Keratinocyte (primary cell): ENCODE measurements at places on chromosomes 4 and X. TPM values are rescaled to one million over a fixed set of nuclear protein-coding genes. Genes with fewer than 3 reads are reported as not detected.

The TMPRSS11B gene
- polyA plus RNA-seq = 0.35 to 2.0 TPM (median 0.58 TPM) in 3 replicates

The SMPX gene
- polyA plus RNA-seq = not detected in 3 replicates

The PRKX gene
- 34.7 to 39.9 TPM (median 35.1 TPM) in 3 replicates for polyA plus RNA-seq

The SLC9B1 gene
- 0.07 to 0.26 TPM in 2 of 3 replicates, not detected in the other for polyA plus RNA-seq

The GC gene
- polyA plus RNA-seq = not detected in 3 replicates

The AFF2 gene
- polyA plus RNA-seq = 0.01 to 0.03 TPM (median 0.02 TPM) in 3 replicates

The VEGFD gene
- 0.14 to 0.42 TPM in 2 of 3 replicates, not detected in the other for polyA plus RNA-seq

The FAM156A gene
- 11.2 to 17.2 TPM (median 12.8 TPM) in 3 replicates for polyA plus RNA-seq

The TKTL2 gene
- polyA plus RNA-seq = not detected in 3 replicates

The DMRTC1B gene
- polyA plus RNA-seq = not detected in 3 replicates

The CXCR3 gene
- not detected in 3 replicates for polyA plus RNA-seq

The CFP gene
- 0.03 to 0.04 TPM in 2 of 3 replicates, not detected in the other for polyA plus RNA-seq

The EREG gene
- polyA plus RNA-seq = 19.9 to 38.7 TPM (median 29.2 TPM) in 3 replicates

The GABRA4 gene
- polyA plus RNA-seq = not detected in 3 replicates

The AFP gene
- polyA plus RNA-seq = 1.3 to 2.8 TPM (median 1.8 TPM) in 3 replicates

The XAGE1B gene
- not detected in 3 replicates for polyA plus RNA-seq

The TEC gene
- polyA plus RNA-seq = 0.20 to 0.39 TPM (median 0.26 TPM) in 3 replicates

The STAP1 gene
- polyA plus RNA-seq = not detected in 3 replicates

The SSX1 gene
- not detected in 3 replicates for polyA plus RNA-seq

The PRR32 gene
- not detected in 3 replicates for polyA plus RNA-seq

The HTR2C gene
- not detected in 3 replicates for polyA plus RNA-seq

The CSAG1 gene
- not detected in 3 replicates for polyA plus RNA-seq

The PCDH11X gene
- 0.01 TPM in 1 of 3 replicates, not detected in the others for polyA plus RNA-seq

The DTHD1 gene
- not detected in 3 replicates for polyA plus RNA-seq

The PCSK1N gene
- polyA plus RNA-seq = 0.54 to 1.6 TPM (median 1.4 TPM) in 3 replicates

The WAS gene
- polyA plus RNA-seq = 0.05 to 0.09 TPM (median 0.07 TPM) in 3 replicates

The FAM184B gene
- 0.01 TPM in 3 replicates for polyA plus RNA-seq

The XK gene
- 0.09 to 0.17 TPM (median 0.16 TPM) in 3 replicates for polyA plus RNA-seq

The MAGEA2 gene
- not detected in 3 replicates for polyA plus RNA-seq

The AFM gene
- 0.02 to 0.03 TPM in 2 of 3 replicates, not detected in the other for polyA plus RNA-seq

The MAMLD1 gene
- 0.42 to 1.2 TPM (median 0.98 TPM) in 3 replicates for polyA plus RNA-seq

The SSX5 gene
- polyA plus RNA-seq = not detected in 3 replicates

The FGF13 gene
- 0.10 TPM in 1 of 3 replicates, not detected in the others for polyA plus RNA-seq

The GPRIN3 gene
- polyA plus RNA-seq = not detected in 3 replicates

The CFAP99 gene
- polyA plus RNA-seq = not detected in 3 replicates

The TBX22 gene
- not detected in 3 replicates for polyA plus RNA-seq

The CYSLTR1 gene
- polyA plus RNA-seq = 0.03 TPM in 1 of 3 replicates, not detected in the others

The SULT1E1 gene
- polyA plus RNA-seq = 1.2 to 4.6 TPM (median 4.5 TPM) in 3 replicates

The BTC gene
- polyA plus RNA-seq = 0.40 to 0.62 TPM (median 0.58 TPM) in 3 replicates

The LNX1 gene
- polyA plus RNA-seq = 0.17 to 0.32 TPM (median 0.22 TPM) in 3 replicates

The ASB12 gene
- 0.09 TPM in 1 of 3 replicates, not detected in the others for polyA plus RNA-seq

The RNF175 gene
- polyA plus RNA-seq = 0.04 to 0.08 TPM in 2 of 3 replicates, not detected in the other

The TEX13B gene
- polyA plus RNA-seq = not detected in 3 replicates

The CPE gene
- 1.4 to 3.8 TPM (median 1.9 TPM) in 3 replicates for polyA plus RNA-seq

The IL21 gene
- polyA plus RNA-seq = not detected in 3 replicates

The SCOC gene
- polyA plus RNA-seq = 47.2 to 92.1 TPM (median 49.9 TPM) in 3 replicates

The ALAS2 gene
- polyA plus RNA-seq = not detected in 3 replicates

The RAB28 gene
- 11.2 to 19.7 TPM (median 11.6 TPM) in 3 replicates for polyA plus RNA-seq

The SMARCA5 gene
- polyA plus RNA-seq = 12.6 to 24.7 TPM (median 15.2 TPM) in 3 replicates

The CXorf49B gene
- polyA plus RNA-seq = not detected in 3 replicates

The CACNA1F gene
- polyA plus RNA-seq = 0.03 TPM in 1 of 3 replicates, not detected in the others

The TGIF2LX gene
- polyA plus RNA-seq = not detected in 3 replicates

The HPF1 gene
- polyA plus RNA-seq = 7.3 to 19.1 TPM (median 15.7 TPM) in 3 replicates

The BMX gene
- polyA plus RNA-seq = 0.04 to 0.09 TPM (median 0.06 TPM) in 3 replicates
